ENCODE measurements at places on chromosomes 13 and 19. TPM values are rescaled to one million over a fixed set of nuclear protein-coding genes. Genes with fewer than 3 reads are reported as not detected.

GRCh38 chr19:41565379-41565720, 10.6 kb upstream of the CEACAM21 start:
- H3K27me3 ChIP-seq: peaks cover 32% of the 10 kb centered on the region
- H3K4me1 ChIP-seq: peaks cover 8% of the 10 kb centered on the region
- no peak for DNase-seq

GRCh38 chr19:45638930-45639729, at the start of gene EML2:
TSS of gene EML2 (minus strand) at chr19:45639397. CDS start at chr19:45639376, 21 bp downstream.
- peak; percentile 71 for DNase-seq
- peak within 1 kb of the TSS; percentile 59 for H3K27ac ChIP-seq
- no peaks in the 10 kb centered on the region for H3K27me3 ChIP-seq
- peak within 1 kb of the TSS; percentile 62 for H3K4me3 ChIP-seq
- H3K4me1 ChIP-seq: peaks cover 20% of the 10 kb centered on the region

The DCT gene
- total RNA-seq: not detected

The DIRAS1 gene
- total RNA-seq: 46.5 TPM

- no peak overlapping the region for H3K27ac ChIP-seq
- H3K36me3 ChIP-seq: no peaks in the 10 kb centered on the region
- no peaks in the 10 kb centered on the region for H3K27me3 ChIP-seq
- no peaks in the 10 kb centered on the region for H3K4me1 ChIP-seq
Measured at GRCh38 chr13:99363391-99363790, 56.2 kb upstream of the GPR183 start.
